ELF-1 (cell line): ENCODE measurements at places on chromosomes 16 and 17.

GRCh38 chr16:57128771-57129389 lies 36.5 kb downstream of the CPNE2 start:
- DNase-seq: no peak

GRCh38 chr16:15835136-15835878 lies 21.5 kb downstream of the MYH11 start:
- no peak for DNase-seq

GRCh38 chr16:68377667-68378393 lies 67.0 kb downstream of the PRMT7 start:
- peak; percentile 64 for DNase-seq

GRCh38 chr17:49401971-49402611 lies 12.6 kb downstream of the PHB1 start:
- DNase-seq: no peak

DNA sequence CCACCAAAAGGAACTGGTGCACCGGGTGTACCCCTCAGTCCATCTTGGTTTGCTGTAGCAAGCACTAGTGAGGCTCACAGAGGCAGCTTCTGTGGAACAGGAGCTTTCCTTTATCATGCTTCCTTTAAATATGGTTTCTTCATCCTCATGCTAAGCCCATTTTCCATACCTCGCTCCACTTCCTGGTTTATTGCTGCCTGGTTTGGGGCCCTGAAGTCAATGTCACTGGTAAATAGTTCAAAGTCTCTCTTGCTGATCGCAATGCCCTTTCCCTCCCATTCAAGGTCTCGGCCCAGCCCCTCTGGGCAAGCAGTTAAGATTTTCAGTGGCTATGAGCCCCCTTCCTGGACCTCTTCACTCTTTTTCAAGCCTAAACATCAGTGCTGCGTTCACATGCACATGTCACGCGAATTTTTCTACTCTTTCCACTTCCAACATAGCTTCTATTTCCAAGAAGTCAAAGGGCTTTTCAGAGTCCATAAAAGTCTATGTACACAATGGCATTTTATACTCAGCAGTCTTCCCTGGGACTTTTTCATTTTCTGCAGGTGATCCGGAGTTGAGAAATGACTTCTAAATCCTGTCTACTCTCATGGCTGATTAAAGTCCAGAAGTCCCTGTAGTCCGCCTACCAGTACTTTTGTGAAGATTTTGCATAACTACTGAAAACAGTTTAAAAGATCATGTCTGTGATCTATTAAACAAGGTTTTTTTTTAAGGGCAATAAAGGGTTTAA lies 323.8 kb upstream of the ZFHX3 start:
- no peak for DNase-seq

- DNase-seq: no peak
Measured at GRCh38 chr16:49409121-49409520, 35.5 kb downstream of the C16orf78 start.

GRCh38 chr17:75683583-75683982 lies 16.4 kb downstream of the SAP30BP start:
- no peak for DNase-seq

DNA sequence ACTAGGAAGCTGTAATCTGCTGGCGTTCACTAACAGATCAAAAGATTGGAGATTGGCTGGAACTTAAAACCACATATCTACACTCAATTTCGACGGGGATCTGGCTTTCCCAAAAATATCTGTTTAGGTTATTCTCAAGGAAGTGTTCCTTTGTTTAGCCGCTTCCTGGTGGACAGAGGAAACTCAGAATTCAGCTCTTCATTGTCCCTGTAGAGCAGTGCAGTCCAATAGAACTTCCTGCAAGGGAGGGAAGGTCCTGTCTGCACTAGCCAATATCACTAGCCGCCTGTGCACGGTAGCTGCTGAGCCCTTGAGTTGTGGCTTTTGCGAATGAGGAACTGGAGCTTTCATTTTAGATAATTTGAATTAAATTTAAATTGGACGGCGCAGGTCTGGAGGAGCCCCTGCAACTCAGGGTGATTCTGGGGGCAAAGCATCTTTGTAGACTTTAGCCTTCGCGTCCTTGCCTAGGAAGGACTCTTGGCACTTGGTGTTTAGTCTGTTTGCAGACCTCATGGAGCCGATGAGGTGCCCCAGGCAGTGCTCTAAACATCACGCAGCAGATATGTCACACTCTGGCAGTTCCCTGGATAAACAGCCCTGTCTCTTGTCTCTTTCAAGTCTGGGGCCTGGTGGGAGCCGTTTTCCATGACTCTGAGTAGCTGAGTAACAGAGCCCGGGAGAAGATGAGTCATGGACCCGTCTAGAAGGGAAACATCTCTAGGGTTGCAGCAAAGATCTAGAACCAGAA lies 122.2 kb downstream of the CCDC182 start:
- peak; percentile 87 for DNase-seq

GRCh38 chr17:36627101-36627500 lies 25.7 kb downstream of the MRM1 start:
- DNase-seq: no peak

GRCh38 chr17:64020056-64020766 lies at the start of gene ICAM2:
ICAM2 (minus strand) TSS chr17:64020633; CDS start chr17:64006691, 13,942 bp downstream.
- DNase-seq: peak; percentile 20

DNA sequence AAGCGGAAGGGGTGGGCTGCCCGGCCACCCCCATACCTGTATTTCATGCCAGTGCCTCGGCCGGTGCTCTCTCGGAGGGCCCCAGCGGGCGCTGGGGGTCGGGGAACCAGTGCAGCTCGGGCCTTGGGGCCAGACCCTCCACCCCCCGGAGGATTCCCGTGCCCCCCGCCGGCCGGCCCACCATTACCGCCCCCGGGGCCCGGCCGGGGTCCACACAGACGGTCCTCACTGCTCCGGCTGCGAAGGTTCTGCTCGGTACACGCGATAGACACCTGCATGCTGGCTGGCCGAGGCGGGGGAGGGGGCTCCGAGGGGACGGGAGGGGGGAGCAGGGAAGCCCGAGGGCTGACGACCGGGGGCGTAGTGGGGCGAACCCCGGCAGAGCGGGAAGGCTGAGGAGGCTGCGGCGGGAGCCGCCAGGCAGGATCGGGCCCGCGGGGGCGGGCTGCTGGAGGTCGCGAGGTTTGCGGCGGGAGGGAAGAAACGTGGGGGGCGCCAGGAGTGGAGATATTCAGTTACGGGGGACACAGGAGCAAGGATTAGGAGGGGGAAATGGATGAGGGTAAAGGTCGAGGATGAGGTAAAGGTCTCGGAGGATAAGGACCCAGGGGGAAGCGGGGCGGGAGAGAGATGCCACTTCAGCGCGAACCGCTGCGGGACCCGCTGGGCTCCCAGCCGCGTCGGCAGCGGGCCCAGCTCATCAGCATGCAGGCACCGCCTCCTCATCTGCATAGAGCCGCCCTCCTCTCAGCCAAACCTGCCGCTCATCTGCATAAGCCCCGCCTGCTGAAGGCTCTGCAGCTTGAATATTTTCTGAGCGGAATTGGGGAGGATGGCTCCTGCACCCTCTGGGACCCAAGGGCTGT lies at the start of gene KCNAB3:
KCNAB3 (minus strand) TSS at position 699 of the 866 bp plus-strand sequence; CDS start at position 278, 421 bp downstream.
- peak; percentile 85 for DNase-seq

DNA sequence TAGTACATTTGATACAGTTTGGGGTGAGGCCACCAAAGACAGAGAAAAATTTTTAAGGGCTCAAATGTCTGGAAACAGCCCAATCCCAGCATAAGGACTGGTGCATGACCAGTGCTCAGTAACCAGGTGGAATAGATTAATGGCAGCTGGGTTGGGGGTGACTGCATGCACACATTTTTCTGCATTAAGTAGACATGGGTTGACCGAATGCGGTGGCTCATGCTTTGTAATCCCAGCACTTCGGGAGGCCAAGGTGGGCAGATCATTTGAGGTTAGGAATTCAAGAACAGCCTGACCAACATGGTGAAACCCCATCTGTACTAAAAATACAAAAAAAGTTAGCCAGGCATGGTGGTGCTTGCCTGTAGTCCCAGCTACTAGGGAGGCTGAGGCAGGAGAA lies 121.1 kb upstream of the HSBP1 start:
- DNase-seq: no peak

- DNase-seq: no peak
Measured at GRCh38 chr16:89261691-89262563, 44.4 kb downstream of the ZNF778 start.

- peak; percentile 36 for DNase-seq
Measured at GRCh38 chr17:901964-902363, 77.6 kb downstream of the NXN start.

GRCh38 chr17:74055508-74056160 lies 147.8 kb upstream of the RPL38 start:
- DNase-seq: no peak

DNA sequence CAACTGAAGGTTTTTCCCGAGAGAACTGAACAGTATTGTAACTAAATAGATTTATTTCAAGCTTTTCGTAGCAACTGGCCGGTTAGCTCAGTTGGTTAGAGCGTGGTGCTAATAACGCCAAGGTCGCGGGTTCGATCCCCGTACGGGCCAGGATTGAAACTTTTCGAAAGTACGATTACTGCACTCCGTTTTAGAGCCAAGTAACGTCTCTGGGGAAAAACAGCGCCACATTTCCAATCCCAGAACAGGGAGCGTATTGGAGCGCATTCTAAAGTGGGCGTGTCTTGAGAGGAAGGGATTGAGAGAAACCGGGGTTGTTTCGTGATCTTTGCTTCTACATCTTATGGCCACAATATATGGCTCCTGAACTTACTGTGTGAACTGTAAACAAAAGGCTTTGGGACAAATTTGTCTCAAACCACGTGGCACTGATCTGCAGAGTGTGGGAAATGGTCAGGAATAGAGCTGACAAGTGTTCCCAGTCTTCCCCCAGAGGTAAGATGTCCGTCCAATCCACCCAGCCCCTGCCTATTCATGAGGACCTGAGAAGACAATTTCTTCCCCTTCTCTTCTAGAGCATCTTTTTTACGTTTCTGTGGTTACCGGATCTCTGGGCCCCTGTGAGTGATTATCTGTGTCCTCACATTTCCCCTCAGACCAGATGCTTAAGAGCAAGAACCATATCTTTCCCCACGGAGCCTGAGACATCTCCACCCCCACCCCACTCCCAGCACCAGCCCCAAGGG lies 2.3 kb downstream of the BORCS6 start:
- DNase-seq: peak; percentile 99

DNA sequence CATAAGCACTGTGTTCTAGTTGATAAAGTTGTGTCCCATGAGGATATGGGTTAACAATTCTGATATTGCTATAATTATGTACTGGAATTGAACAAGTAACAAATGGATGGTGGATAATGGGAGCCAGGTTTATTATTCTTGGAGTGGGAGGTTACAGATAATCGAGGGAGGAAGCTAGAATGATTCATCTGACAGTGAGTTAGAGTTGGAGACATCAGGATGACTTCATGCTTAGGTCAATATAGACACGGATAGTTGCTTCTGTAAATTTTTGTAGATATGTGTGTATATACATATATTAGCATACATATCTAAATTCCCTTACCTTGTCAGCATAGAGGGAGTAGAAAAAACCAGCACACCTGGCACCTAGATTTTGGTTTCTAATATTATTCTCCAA lies 293.4 kb downstream of the SHISA9 start:
- DNase-seq: no peak

DNA sequence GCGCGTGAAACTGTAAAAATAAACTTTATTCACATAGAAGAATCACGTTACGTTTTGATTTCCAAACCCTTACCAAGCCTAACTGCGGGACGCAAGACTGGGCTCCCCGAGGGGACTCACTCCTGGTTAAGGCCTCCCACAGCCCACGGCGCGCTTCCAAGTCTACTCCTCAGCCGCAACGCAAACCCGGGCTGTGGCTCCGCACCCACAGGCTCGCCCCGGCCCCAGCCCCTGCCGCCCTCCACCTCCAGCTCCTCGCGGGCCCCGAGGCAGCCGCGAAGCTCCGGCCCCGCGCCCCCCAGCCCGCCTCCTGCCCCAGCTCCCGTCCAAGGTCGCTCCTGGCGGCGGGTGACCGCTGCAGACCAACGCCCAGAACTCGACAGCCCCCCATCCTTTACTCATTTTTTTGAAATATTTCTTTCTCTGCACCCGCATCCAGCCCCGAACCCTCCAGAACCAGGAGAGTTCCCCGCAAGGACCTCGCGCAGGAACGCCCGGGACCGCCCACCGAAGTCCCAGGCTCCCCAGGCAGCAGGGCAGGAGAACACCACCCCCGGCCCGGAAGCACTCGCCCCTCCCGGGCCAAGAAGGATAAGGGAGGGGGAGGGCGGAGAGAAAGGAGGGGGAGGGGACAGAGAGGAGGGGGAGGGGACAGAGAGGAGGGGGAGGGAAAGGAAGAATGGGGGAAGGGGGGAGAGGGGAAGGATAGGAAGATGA lies 912 bp downstream of the USP22 start:
- peak; percentile 81 for DNase-seq

- no peak for DNase-seq
Measured at GRCh38 chr16:77767211-77767610, 21.2 kb upstream of the VAT1L start.

DNA sequence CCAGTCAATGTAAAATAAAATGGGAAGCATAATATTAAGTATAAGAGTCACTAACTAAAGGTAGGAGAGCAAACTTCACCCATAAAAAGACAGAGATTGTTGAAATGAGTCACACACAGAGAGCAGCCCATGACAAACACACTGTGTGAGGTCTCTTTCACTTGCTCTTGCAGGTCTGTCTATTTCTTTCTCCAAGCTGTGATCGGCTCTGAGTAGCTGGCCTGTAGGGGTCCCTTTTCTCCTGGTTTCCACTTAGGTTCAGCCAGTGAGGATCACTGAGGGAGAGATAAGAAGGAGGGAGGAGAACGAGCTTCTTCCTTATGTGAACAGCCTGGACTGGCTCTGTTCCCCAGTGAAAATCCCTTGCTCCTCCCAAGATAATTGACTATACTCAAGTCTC lies 133.7 kb upstream of the HS3ST3A1 start:
- peak; percentile 43 for DNase-seq

- no peak for DNase-seq
Measured at GRCh38 chr16:69754143-69754468, 620 bp downstream of the NOB1 start.

DNA sequence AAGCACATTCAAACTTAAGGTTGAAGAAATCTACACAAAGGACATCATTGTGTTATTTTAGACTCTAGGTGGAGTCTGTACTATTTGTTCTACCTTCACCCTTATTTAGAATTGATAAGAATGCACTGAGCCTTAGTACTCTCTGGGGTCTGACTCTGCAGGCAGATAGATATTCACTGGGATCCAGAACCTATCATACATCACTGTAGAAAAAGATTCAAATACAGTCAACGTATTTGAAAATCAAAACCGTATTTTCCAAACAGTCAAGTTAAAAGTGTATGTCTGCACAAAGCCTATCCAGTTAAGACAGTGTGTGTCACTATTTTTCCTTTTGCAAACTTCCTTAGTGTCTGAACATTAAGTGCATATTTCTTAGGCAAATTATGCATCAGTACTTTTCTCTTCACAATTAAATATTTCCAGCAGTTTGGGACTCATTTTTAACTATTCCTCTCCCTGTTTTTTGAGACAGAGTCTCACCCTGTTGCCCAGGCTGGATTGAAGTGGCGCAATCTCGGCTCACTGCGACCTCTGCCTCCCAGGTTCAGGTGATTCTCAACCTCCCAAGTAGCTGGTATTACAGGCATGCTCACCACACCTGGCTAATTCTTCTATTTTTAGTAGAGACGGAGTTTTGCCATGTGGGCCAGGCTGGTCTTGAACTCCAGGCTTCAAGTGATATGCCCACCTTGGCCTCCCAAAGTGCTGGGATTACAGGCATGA lies 22.3 kb downstream of the MOSMO start:
- no peak for DNase-seq

GRCh38 chr16:66273644-66274334 lies 92.7 kb upstream of the CDH5 start:
- DNase-seq: no peak

GRCh38 chr17:59101178-59101577 lies 5.5 kb downstream of the TRIM37 start:
- no peak for DNase-seq
